HT1080 (cell line): ENCODE measurements at places on chromosomes 1 and 21.

DNA sequence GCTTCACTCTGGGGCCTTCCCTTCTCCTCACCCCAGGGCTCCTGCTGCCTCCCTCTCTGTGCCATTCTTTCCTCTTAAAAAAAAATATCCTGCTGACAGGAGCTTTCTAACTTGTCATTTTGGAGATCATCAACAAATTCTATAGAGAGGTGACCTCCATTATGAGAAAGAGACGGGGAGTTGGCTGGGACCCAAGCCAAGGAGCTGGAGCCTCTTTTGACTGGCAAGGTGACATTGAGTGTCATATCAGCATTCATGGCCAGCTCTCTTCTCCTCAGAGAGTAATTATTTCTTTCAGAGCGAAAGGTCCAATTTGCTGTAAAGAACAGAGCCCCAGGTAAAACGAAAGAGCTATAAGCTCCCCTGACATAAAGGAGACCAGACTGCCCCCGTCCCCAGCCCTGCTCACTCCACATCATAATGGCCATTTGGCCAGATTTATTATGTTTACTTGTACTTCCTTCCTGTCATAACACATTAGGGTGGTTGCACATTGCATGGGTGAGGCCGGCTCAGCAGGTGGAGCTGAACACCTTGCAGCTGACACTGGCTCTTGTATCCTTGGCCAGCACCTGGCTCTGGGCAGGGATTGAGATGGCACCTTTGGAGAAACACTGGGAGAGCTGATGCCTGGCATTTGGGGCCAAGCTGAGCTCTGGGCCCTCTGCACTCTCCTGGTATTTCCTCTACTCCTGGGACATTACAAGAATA is 404.0 kb upstream of the VAMP3 start:
- no peak for DNase-seq

DNA sequence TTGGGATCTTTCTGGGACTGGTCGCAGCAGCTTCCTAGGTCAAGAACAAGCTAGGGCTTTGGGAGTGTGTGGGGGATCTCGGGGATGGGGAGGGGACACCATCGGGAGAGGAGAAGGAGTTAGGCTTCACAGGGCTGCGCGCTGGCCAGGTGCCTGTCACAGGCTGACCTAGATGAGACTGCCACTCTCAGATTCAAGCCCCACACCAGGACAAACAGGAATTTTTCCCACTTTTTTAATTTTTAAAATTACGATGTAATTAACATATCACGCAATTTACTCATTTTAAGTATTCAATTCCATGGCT is 180.6 kb downstream of the CAMTA1 start:
- DNase-seq, result no peak

DNA sequence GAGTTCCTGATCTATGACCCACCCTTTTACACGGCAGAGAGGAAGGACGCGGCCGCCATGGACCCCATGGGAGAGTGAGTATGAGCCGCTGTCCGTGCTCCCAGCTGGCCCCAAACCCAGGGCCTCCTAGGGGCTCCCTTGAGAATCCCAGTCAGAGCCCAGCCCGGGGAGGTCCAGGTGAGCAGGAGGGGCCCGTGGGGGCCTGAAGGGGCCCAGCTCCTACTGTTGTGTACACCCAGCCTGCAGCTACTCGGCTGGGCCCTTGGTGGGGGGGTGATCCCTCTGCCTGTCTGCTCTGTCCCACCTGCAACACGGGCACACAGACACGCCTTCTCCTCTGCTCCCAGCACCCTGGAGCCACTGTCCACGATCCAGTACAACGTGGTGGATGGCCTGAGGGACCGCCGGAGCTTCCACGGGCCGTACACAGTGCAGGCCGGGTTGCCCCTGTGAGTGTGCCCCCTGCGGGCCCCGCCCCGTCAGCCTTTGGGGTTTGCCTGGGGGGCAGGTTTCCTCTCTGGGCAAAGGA is 28.6 kb upstream of the LRRC3 start:
- DNase-seq, result no peak

DNA sequence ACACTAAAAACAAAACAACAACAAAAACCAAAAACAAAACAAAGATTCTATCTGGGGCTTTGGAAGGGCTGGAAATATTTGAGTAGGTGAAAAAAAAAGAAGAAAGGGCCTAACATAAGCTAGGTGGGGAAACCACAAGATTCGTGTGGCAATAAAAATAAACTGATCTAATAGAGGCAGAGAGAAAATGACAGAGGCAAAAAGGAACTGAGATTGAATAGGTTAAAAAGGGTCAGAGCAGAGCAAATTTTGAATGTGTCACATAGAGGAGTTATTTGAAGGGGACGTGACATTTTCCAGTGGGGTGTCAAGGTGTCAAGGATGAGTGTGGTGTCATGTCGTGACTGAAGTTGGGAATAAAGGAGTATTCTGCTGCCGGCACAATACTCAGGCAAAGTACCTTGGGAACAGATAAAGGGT is 65.2 kb upstream of the RALGPS2 start:
- DNase-seq, result no peak

DNA sequence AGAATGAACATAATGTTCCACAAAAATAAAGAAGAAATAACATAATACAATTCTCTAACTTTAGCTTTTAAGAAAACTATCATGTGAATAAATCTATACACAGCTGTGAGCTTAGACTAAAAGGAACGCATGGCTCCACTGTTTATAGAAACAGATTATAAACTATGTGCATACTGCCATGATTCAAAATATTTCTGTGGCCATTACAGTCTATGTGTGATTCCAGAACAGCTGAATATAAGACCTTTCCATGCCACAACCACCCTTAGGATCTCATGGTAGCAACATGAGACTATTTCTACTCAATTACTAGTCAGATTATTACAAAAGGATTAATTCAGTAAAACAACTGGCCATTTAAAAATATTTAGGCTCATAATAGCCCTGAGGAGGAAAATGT is 3.9 kb downstream of the CHML start:
- DNase-seq, result no peak

GRCh38 chr1:24481101-24481500 is 21.5 kb upstream of the RCAN3 start:
- no peak for DNase-seq

DNA sequence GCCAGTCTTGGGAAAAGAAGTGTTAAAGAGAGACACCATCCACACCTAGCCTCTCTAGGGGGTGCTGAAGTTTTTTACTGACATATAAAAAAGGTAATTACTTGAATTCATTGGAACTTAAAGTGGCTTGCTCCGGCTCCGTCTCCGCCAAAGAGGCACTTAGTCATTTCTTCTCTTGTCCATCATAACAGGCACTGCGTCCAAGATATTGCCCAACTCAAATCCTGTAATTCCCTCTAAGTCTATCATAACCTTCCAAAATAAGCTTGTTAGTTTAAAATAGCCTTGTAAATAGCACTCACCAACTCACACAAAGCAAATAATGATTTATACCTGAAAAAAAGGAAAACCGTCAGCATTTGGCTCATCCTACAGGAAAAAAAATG is 160.5 kb downstream of the ZBTB18 start:
- no peak for DNase-seq

DNA sequence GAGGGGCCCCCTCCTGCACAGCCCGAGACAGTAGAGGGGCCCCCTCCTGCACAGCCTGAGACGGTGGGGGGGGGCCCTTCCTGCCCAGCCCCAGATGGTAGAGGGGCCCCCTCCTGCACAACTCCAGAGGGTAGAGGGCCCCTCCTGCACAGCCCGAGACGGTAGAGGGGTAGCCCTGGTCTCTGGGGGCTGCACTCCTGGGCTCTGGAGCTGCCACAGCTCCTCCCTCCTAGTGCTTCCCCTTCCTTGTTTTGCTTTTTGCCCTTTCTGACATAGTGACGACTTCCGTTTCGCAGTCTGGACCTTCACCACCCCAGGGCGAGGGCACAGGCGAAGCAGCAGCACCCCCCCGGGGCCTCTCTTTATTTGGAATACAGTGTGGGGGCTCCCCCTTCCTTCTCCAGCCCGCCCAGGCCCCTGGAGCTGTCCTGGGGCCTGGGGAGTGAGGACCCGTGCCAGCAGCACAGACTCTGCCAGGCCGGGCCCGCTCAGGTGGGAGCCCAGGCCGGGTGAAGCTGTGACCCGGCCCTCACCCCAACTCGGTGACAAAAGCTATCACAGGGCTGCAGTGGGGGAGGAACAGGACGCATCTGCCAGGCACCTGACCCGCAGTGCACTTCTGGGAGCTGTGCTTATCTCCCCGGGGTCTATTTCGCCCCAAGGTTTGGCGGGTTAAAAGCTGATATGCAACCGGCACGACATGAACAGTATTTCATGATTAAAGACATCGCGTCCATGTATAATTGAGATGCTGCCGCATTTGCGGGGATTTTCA is 1.1 kb upstream of the PRXL2B start:
- DNase-seq, result peak; percentile 55

DNA sequence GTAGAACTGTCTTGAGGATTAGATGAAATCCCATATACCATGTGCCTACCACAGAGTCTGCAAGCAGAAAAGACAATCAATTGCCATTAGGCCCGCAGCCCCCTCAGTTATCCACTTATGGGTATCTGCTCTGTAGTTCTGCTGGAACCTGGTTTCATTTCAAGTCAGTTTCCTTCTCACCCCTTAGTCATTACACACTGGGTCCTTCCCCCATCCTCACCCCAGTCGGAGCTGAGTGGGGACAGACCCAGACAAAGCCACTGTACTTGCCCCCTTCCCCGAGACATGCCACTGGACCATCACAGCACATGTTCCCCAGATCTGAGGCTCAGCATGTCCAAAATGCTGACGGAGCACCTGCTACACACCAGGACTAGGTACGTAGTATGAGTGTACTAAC is 21.2 kb downstream of the PGLYRP3 start:
- no peak for DNase-seq

DNA sequence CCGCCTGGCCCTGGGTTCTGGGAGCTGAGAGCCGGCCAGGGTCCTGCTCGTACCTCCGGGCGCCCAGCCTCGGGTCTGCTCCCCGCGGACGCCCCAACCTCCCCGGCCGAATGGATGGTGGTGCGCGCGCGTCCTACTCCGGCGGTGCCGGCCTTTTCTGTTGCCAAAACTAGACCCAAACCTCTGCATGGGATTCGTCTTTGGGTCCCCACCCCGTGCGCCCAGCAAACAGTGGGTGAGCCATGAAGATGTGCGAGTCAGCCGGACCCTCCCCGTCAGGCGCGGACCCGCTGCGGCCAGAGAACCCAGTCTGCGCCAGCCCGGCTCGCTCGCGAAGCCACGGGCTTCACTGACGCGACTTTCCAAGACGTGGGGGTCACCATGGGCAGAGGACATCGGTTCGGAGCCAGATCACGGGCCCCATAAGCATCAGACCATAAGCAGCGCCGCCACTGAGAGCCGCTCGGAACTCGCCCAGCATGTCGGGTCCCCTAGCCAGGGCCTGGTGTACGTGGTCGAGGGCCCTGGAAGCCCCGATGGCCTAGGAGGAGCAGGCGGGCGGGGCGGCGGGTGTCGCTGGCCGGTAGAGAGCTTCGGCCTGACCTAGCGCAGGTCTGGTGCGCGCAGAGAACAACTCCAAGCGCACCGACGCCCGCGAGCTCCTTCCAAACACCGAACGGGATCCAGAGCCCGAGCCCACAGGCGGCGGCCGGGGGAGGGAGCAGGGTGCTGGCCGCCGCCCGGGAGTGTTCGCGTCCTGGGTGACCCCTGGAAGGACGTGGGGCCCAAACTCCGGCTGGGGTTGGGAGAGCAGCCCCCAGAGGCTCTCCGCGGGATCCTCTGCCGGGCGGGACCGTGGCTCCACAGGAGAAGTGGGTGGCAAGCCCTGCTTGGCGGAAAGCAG is 1.0 kb upstream of the TP73 start:
- no peak for DNase-seq
